ENCODE measurements at places on chromosomes 5 and 9.

GRCh38 chr9:114459464-114459863, 45.8 kb downstream of the WHRN start:
- DNase-seq = no peak

- no peak for DNase-seq
Observed at GRCh38 chr9:134944351-134944802, 26.7 kb upstream of the FCN1 start.

DNA sequence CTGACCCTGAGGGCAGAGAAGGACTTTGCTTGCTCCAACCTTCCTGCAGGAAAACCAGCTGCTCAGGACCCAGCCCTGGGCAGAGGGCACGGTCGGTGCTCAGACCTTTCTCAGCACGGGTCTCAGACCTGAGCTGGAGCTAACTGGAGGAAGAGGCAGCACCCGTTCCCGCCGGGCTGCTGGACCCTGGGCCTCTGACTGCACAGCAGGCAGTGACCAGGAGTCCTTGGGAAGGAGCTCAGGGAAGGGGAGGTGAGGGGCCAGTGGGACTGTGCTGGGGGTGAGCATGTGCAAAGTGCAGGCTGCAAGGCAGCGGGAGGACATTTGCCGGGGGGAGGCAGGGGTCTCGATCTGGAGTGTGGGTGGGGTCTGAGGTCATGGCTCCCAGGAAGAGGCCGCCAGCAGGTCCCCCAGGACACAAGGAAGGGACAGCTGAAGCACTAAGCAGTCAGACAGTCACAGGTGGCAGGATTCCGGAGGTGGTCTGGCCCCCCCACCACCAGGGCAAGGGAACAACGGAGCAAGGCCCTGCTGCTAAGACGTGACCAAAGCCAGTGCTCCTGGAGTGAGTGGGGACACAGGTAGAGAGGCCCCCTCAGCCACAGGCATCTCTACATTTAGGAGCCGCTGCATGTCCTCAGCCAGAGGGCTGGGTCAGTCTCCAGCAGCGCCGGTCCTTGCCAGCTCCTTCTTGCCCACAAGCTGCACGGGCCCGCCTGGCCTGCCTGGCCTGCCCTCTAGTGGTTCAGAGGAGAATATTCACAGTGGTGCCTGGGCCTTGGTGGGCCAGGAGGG, 4.8 kb upstream of the DPM2 start:
- no peak for DNase-seq

GRCh38 chr5:68303038-68303738, 87.6 kb downstream of the PIK3R1 start:
- no peak for DNase-seq

GRCh38 chr5:135985951-135986350, 31.2 kb upstream of the LECT2 start:
- DNase-seq = no peak

- DNase-seq = no peak
Observed at GRCh38 chr5:979100-979817, 29.3 kb upstream of the NKD2 start.

- no peak for DNase-seq
Observed at GRCh38 chr5:157877821-157878220, 18.9 kb upstream of the CLINT1 start.

Data from COR-L47 (cell line).